HFFc6 (cell line): ENCODE measurements at places on chromosomes 5 and 9. TPM values are rescaled to one million over a fixed set of nuclear protein-coding genes. Genes with fewer than 3 reads are reported as not detected.

The SLC6A19 gene
- total RNA-seq, result not detected in 3 replicates

The DNM1 gene
- 16.8 to 32.5 TPM (median 17.3 TPM) in 3 replicates for total RNA-seq

The CCNO gene
- total RNA-seq, result not detected in 2 replicates

The AQP7 gene
- not detected in 3 replicates for total RNA-seq

The C5orf58 gene
- not detected in 3 replicates for total RNA-seq

The GABRA6 gene
- not detected in 3 replicates for total RNA-seq

The GABRB2 gene
- not detected in 2 replicates for total RNA-seq

The LCN1 gene
- total RNA-seq, result not detected in 3 replicates

The MYO10 gene
- 99.4 to 133 TPM (median 120 TPM) in 3 replicates for total RNA-seq

The SPINK5 gene
- not detected in 3 replicates for total RNA-seq

The PTPN3 gene
- total RNA-seq, result not detected in 3 replicates

The TMEM174 gene
- total RNA-seq, result not detected in 3 replicates

The SMIM33 gene
- total RNA-seq, result not detected in 3 replicates

The BTNL8 gene
- total RNA-seq, result not detected in 3 replicates

The KIAA1958 gene
- 4.7 to 10.3 TPM (median 9.1 TPM) in 3 replicates for total RNA-seq

The CCDC183 gene
- total RNA-seq, result 0.10 to 0.87 TPM (median 0.39 TPM) in 3 replicates

The TOMM5 gene
- 140 and 158 TPM in 2 replicates for total RNA-seq

The PAPPA gene
- total RNA-seq, result 8.3 to 12.9 TPM (median 11.5 TPM) in 3 replicates

The PNPLA7 gene
- 0.58 to 0.90 TPM (median 0.87 TPM) in 3 replicates for total RNA-seq

The OMD gene
- not detected in 3 replicates for total RNA-seq

The PCDHGA1 gene
- 1.0 to 1.4 TPM (median 1.1 TPM) in 3 replicates for total RNA-seq

The CTNND2 gene
- not detected in 3 replicates for total RNA-seq

The LCNL1 gene
- total RNA-seq, result not detected in 3 replicates

The SAPCD2 gene
- 6.5 to 14.6 TPM (median 11.3 TPM) in 3 replicates for total RNA-seq

The ASS1 gene
- 52.9 to 103 TPM (median 74.6 TPM) in 3 replicates for total RNA-seq

The IL5 gene
- not detected in 3 replicates for total RNA-seq

The NR5A1 gene
- total RNA-seq, result not detected in 3 replicates

The SLC2A8 gene
- total RNA-seq, result 11.5 to 14.0 TPM (median 11.9 TPM) in 3 replicates

The PCDHA11 gene
- total RNA-seq, result 0.07 to 0.08 TPM in 2 of 3 replicates, not detected in the other

The ZBED3 gene
- total RNA-seq, result 1.9 to 2.8 TPM (median 2.5 TPM) in 3 replicates

The PLAC8L1 gene
- 0.54 TPM in 1 of 3 replicates, not detected in the others for total RNA-seq

The SVEP1 gene
- total RNA-seq, result 4.3 to 6.2 TPM (median 6.0 TPM) in 3 replicates

The DCTN4 gene
- 71.5 to 77.4 TPM (median 76.9 TPM) in 3 replicates for total RNA-seq

The PAEP gene
- total RNA-seq, result not detected in 3 replicates

The CATSPER3 gene
- 0.23 to 0.25 TPM in 2 of 3 replicates, not detected in the other for total RNA-seq

The RAD1 gene
- 32.9 and 34.1 TPM in 2 replicates for total RNA-seq

The PCDHGA9 gene
- 0.69 to 1.1 TPM (median 0.97 TPM) in 3 replicates for total RNA-seq

The SLC34A3 gene
- not detected in 3 replicates for total RNA-seq

The TCOF1 gene
- total RNA-seq, result 32.1 and 39.8 TPM in 2 replicates

The BTNL3 gene
- total RNA-seq, result not detected in 3 replicates
